ENCODE measurements at places on chromosomes 13 and 19.

DNA sequence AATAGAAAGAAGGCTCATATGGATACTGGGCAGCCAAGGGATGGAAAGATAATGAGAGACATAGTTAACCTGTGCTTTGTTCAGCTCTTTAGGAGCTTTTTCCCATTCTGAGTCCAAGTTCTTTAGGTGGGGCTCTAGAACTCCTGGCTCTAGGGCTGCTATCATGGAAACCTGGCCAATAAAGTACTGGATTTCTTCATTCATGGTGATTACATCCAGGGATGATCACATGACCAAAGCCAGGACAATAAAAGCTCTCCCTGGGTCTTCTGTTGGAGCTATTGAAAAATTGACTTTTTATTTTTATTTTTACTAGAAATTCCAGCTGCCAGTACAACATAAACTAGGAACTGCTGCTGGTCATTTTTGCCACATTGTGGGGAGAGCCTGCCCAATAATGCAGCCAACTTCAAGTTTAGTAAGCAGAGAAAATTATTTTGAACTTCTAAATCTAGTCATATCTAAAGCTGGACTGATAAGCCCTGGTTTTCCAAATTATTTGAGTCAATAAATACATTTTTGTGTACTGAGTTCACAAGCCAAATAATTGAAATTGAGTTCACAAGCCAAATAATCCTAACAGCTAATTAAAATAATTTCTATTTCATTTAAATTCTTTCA lies 224.9 kb upstream of the STARD13 start:
- DNase-seq = no peak

DNA sequence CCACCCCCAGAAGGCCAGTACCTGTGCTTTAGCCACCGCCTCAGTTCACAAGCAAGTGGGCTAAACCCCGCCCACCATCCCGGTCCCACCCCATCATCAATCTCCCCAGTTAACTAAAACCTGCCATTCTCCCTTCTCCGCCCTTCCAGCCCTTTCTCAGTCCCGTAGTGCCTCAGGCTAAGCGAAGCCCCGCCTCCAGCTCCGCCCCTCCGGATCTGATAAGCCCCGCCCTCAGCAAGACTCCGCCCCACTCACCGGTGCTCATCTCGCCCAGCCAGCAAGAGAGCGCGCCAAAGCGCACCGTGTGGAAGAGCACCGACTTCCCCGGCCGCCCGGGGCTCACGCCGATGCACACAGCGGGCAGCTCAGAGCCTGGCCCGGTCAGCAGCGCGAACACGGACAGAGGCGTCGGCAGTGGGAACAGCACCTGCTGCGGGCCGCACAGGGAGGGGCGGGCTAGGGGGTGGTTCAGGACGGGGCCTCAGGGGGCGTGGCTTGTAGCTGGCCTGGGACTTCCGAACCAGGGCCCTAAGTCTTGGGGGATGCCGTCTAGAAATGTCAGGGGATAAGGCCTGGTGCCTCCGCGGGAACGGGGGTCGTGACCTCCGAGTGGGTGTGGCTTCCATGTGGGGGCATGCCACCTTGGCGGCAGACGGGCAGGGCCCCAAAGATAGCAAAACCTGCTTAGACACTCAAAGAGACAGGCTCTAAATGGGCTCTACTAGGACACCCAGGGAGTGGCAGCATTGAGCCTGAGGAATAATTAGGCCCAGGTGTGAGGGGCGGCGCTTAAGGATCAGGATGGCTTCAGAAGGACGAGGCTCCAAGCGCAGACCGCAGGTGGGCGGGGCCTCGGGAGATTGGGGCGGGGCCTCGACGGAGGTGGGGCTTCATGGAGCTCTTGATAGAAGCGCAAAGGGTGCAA lies 21.4 kb downstream of the MAP4K1 start:
- no peak for DNase-seq

DNA sequence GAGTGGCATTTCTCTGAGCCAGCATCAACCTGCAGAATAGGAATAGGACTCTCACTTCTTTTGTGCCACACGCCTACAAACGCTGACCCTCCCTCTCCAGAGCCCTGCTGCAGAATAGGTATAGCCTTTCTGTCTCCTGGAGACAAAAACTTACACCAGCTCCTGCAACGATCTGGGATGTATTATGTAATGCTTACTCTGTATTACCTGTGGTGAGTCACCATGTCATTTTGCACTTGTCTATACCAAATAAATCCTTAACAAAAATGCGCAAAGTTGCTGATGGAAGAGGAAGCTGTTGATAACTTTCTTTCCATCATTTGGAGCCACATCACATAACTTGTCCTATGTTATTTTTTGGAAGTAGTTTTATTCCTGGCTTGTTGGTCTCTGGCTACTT lies 155.8 kb upstream of the FNDC3A start:
- DNase-seq = no peak

DNA sequence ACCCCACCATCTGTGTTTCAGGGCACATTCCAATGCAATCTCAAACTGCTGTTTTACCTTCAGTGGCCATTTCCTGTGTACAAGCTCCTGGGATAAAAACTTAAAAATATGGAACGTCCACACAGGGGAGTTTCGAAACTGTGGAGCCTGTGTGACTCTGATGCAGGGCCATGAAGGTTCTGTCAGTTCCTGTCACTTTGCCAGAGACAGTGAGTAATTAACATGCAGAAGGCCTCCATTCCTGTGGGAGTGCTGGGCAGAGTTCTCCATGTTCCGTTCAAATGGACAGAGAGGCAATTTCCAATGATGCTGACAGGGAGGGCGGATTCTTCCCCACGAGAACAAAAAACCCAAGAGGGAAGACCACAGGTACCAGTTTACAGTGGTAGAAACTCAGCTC lies 24.4 kb downstream of the WDR88 start:
- no peak for DNase-seq

GRCh38 chr19:48826606-48827020 lies 9.7 kb downstream of the HSD17B14 start:
- DNase-seq = no peak

- no peak for DNase-seq
These were observed 4.1 kb downstream of the C1QTNF9 start for GRCh38 chr13:24313439-24313838.
